ENCODE measurements at places on chromosomes 11 and 22. TPM values are rescaled to one million over a fixed set of nuclear protein-coding genes. Genes with fewer than 3 reads are reported as not detected.

- no peak for DNase-seq
Observed at GRCh38 chr11:88377144-88377543, 39.6 kb upstream of the CTSC start.

GRCh38 chr22:35522225-35523149, 18.1 kb upstream of the RASD2 start:
- no peak for DNase-seq

GRCh38 chr11:134337051-134337450, 5.3 kb downstream of the GLB1L2 start:
- DNase-seq, result no peak

- DNase-seq, result no peak
Observed at GRCh38 chr11:129973809-129974208, 28.8 kb downstream of the PRDM10 start.

- DNase-seq, result no peak
Observed at GRCh38 chr11:70568035-70568813, 169.9 kb downstream of the CTTN start.

DNA sequence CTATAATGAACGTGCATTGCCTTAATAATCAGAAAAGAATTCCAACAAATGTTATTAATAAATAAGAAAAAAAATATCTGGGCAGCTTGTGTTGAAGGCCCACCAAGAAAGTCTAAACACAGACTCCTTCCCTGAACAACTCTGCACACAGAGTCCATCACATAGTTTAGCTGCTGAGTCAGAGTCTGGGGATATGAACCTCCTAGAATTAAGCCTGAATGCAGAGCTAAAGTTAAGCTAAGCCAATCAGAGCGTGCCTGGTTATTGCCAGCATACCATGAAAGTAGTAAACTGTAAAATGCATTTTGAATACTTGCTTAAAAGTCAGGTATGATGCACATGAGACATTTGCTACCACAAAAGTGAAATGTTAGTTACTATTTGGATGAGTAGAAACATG, 25.6 kb upstream of the TENM4 start:
- no peak for DNase-seq

- DNase-seq, result no peak
Observed at GRCh38 chr11:26105762-26106423, 226.0 kb upstream of the ANO3 start.

DNA sequence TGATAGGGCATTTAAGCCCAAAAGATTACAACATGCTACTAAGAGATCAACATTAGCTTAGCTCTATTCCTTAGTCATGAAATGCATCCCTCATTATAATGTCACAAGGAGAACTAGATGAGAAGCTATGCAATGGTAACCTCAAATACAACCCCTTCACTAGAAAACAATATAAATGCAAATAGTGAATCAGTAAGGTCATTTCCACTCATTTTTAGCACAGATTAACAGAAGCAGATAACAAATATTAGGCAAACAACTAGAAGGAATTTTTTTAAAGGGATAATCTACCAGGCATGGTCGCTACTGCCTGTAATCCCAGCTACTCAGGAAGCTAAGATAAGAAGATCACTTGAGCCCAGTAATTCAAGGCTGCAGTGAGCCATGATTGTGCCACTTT, 28.2 kb downstream of the SIK3 start:
- no peak for DNase-seq

DNA sequence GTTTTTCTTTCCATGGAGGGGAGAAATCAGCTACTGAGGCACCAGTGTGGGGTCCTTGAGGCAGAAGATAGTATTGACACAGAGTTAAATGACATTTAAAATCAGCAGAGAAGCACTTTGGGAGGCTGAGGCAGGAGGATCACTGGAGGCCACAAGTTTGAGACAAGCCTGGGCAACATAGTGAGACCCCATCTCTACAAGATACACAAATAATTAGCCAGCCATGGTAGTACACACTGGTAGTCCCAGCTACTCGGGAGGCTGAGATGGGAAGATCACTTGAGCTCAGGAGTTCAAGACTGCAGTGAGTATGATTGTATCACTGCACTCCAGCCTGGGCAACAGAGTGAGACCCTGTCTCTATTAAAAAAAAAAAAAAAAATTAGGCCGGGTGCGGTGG, 38.1 kb downstream of the KREMEN1 start:
- DNase-seq, result no peak

GRCh38 chr11:128555606-128556005, 31.8 kb downstream of the ETS1 start:
- no peak for DNase-seq

GRCh38 chr11:91664521-91664920, 560.1 kb upstream of the FAT3 start:
- no peak for DNase-seq

DNA sequence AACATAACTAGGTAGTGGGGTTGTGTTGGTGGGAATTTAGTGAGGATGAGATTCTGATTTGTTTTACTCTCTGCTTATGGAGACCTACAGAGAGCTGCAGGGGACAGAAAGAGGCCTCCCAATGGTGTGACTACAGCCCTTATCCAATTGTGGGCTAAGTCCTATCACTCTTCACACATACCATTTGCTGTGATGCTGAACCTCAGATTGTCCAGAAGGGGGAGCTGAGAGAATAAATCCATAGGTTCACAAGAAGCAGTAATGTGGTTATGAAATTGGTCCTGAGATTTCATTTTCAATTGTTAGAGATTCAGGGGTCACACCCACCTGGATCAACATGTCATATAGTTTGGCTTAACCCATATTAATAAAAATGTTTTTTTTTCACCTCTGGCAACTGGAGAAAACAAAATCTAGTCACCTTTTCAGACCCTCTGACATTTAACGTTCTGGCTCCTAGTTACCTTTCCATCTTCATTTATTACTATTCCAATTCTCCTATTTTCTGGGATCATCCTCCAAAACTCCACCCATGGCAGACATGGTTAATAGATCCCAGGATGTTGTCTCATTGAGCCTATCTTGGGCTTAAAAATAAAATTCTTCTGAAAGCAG, 53.3 kb upstream of the PTPN5 start:
- no peak for DNase-seq

GRCh38 chr11:44886790-44887140, 63.9 kb downstream of the TP53I11 start:
- no peak for DNase-seq

GRCh38 chr11:72135891-72136683, 562 bp downstream of the FOLR3 start:
- DNase-seq, result no peak

GRCh38 chr11:44787070-44787469, 60.3 kb downstream of the TSPAN18 start:
- no peak for DNase-seq

DNA sequence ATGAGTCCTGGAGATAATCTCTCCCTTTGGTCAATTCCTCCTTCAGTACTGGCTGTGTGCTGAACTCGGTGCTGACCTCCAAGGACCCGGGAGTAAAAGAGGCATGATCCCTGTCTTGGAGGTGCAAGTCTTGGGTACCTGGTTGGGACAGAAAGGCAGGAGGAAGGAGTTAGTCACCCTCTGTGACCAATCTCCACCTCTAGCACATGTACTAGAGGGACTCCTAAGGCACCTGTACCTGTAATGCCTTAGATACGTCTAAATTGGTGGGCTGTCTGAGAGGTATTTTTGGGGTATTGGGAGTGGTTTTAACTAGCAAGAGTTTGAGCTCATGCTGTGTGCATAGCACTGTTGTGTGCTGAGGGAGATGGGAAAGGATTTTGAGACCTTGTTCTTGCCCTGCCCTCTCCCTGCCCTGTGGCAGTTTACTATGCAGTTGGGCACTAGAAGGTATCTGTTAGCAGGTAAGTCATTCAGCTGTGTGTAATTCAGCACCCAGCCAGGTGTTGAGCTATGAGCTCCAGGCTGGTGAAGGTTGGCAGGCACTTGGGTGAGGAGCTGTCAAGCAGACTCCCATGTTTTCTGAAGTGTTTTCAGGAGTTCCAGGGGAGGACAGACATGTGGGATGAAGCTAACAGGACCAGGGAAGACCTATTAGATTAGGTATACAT, 2.5 kb downstream of the PANX1 start:
- no peak for DNase-seq

DNA sequence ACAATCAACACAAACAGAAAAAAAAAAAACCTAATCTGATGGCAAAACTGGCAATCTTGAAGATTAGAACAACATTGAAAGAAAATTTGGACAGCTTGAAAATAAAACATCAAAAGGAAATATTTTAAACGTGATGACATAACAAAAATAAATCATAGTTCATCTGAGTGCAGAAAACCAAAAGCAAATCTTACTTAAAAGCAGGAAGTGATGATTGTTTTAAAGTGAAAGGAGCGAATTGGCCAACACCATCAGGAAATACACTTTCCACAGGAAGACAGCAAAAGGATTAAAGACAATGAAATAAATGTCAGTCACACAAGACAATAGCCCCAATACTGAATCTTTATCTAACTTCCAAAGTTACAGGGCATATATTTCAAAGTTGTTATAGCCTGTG, 696.5 kb upstream of the CHORDC1 start:
- no peak for DNase-seq

DNA sequence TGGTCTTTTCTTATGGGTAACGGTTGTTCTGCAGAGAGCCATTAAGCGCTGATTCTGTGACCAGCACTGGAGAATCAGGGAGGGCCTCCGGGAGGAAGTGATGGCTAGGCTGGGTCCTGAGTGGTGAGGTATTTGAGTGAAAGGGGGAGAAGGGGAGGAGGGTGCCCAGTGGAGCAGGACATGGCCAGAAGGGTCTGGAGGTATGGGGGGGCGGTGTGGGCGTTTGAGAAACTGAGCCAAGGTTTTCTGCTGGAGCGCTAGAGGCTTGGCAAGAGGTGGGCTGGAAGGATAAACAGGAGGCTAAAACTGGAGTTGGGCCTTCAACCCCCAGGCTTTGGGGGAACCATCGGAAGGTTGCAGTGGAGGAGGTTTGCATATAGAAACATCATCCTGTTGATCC, 72.5 kb downstream of the FBLN1 start:
- no peak for DNase-seq

DNA sequence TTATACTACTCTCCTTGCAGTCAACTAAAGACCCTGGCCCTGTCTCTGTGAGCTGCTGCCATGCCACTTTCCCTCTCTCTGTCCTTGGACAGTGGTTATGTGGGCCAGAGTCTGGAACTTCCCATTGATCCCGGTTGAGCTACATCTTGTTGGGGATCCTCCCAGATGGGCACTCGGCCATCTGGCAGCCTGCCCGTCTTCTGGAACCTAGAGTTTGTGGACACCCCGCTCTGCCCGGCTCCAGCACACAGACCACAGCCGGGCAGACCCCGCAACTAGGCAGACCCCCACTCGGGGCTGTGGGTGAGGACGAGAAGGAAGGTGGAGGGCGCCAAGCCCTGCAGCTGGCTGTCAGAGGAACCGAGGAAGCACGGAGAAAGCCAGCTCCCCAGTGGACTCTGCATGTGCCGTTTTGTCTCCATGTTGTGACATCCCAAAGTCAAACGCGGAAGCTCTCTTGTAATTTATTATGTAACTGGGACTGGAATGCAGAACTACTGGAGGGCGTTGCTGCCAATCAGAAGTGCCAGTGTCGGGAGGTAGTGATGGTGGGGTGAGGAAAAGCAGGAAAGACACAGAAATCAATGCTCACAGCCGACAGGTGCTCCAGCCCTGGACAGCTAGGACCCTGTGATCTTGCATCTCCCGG, 207.7 kb downstream of the CEP164 start:
- no peak for DNase-seq

DNA sequence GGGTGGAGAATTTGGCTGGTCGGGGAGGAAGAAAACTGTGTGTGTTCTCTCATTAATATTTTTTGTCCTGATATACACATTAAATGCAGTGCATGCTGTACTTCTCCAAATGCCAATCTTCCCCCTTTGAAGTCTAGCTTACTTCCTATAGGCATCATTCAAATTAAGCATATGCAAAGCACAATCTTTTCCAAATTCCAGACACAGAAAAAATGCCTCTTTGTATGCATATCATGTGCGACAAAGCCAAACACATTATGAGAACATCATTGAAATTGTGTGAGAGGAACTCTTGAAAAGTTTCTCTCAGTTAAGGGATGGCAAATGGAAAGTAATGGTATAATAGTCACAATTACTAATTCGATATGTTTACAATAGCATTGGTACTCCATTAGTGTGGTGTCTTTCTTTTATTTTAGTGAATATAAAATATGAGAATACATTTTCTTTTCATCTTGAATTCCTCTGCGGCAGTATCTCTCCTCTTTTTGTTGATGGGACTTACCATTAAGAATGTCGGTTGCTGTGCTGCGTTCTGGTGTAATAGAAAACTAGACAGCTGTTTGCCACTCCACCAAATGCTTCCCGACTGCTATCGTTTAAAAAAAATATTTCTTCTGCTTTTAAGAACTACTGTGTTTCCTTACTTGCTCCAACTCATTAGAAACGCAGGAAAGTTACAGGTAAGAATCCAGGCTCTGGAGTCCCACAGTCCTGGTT, 19.3 kb upstream of the NRIP3 start:
- no peak for DNase-seq

GRCh38 chr11:79406376-79406775, 34.5 kb downstream of the TENM4 start:
- DNase-seq, result no peak

DNA sequence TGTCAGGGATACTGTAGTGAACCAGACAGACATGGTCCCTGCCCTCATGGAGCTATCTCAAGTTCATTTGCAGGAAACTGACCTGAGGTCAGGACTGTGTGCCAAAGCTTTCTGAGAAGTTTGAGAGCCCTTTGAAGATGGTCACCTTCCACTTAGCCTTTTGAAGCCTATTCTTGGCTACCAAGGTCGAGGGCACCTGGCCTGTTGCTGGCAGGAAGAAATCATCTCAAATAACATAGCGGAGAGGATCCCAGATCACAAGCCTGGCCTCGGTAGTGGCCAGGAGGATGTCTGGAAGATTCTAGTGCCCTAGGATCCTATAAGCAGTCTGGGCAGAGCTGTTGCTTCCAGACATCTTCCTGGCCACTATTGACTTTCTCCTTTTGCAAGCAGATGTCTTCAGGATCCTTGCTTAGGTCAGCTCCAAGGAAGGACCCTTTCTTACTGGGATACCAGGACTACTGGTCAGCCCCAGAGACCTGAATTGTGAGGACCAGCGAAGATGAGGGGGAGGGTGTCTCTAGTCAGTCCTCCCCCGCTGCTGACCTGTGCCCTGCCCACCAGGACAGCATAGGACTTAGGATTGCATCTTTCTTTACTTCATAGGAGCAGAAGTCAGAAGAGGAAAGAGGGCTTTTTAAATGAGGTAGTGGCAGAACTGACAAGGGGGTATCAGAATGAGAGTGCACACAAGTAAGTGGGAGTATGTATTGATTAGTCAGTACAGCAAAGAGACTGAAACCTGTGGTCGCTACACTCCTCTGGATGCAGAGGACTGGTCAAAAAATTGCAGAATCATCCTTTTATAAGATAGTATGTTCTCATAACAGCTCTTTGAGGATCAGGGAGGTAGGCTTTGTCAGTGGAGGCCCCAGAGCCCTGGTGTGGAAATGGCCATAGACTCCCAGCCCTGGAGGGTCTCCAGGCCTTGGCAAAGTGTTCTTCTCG, 94.8 kb downstream of the TEAD1 start:
- DNase-seq, result no peak

DNA sequence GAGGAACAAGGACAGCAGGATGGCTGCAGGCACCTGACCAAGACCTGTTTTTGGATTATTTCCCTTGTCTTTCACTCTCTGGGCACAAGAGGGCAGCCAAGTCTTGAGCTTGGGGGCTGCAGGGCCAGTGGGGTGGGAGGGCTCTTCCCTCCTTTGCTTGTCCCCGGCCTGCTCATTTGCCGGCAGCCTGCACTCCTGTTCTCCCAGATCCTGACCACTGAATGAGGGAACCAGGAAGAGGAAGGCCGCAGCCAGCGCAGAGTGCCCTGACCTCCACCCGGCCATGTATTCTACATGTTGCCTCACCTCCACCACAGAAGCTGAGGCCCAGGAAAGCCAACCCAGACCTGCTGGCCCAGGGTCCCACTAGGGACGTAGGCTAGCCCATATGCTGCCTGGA, 15.5 kb upstream of the NNMT start:
- DNase-seq, result no peak

The NRIP3 gene
- total RNA-seq, result 1.4 TPM

The KIF18A gene
- total RNA-seq, result 21.4 TPM

The HBD gene
- total RNA-seq, result not detected

Measured in activated naive CD8-positive, alpha-beta T cell treated with anti-CD3 and anti-CD28 coated beads, Interleukin-2, amount 10 ng/mL, durations not matched to agents 7 days and 5 days (primary cell).